ENCODE measurements at places on chromosomes 4 and X. TPM values are rescaled to one million over a fixed set of nuclear protein-coding genes. Genes with fewer than 3 reads are reported as not detected.

GRCh38 chr4:24858550-24858949, 54.3 kb downstream of the CCDC149 start:
- DNase-seq, result no peak

DNA sequence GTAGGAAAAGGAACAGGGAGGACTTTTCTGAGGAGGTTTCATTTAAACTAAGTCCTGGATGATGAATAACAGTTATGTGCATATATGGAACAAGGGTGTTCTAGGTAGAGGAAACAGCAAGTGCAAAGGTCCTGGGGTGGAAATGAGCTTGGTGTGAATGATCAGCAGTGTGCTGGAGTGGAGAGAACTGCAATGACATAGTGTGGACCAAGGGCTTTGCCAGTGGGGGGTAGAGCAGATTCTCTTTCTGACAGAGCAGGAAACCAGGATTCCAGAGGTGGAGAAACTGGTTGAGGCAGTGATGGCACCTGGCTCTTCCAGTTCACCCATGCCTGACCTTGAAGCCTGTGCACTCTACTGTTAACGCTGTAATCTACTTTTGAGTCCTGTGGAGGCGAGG, 1.7 kb downstream of the PPP1R3F start:
- no peak for DNase-seq

DNA sequence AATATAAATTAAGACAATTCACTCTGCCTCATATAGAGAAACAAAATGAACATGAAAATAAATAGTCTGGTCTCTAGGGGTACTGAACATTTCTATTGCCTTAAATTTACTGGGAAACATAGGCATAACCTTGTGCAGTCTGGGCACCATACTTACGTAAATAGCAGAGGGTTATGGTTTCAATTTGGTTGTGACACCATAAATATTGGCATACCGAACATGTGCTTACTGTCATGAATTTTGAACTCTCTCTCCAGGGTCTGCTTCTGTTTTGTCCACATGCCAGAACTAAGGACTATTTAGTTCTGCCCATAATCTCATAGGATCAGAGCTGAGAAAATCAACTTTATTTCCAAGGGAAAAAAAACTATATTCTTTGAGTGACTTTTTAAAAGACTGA, 17.6 kb downstream of the PDGFC start:
- no peak for DNase-seq

DNA sequence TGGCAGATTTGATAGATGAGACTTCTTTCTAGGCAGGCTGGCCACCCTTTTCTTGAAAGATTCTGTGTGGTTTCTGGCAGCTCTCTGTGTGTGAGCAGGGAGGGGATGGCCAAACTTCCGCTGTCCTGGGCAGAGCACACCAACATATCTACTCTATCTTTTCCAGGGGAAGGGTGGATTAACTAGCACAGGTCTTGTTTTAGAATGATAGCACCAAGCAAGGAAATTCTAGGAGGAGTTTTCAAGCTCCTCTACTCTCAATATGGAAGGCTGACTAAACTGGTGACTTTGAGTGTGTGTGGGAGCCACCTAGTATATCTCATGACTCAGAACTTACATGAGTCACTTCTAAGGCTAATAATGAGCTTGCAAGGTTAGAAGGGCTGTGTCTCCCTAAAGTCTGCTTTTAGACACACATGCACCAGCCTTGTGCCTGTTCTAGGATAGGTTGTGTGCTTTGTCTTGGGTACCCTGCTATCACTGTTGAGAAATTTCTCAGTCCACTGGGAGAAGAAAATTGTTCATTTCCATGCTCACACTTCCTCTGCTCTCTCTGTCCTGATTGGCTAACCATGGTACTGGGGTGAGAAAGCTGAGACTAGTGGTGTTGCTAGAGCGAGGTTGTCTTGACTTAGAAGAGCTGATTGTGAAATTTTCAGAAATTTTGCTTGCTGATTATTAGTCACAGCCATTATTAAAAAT, 72.9 kb downstream of the YIPF6 start:
- no peak for DNase-seq

- DNase-seq, result no peak
Observed at GRCh38 chrX:8988446-8988845, 45.5 kb downstream of the FAM9B start.

GRCh38 chr4:88967883-88968331, 89.1 kb downstream of the FAM13A start:
- DNase-seq, result no peak

- DNase-seq, result no peak
Observed at GRCh38 chr4:172631832-172632231, 536.8 kb upstream of the GALNT7 start.

GRCh38 chr4:147117431-147117830, 171.8 kb upstream of the TTC29 start:
- no peak for DNase-seq

GRCh38 chr4:185204238-185204910, 574 bp upstream of the CFAP97 start:
- DNase-seq, result peak; percentile 24

- DNase-seq, result no peak
Observed at GRCh38 chrX:14508025-14508690, 21.2 kb upstream of the GLRA2 start.

GRCh38 chr4:149264093-149264733, 551.4 kb downstream of the IQCM start:
- peak; percentile 55 for DNase-seq

- DNase-seq, result no peak
Observed at GRCh38 chr4:111037591-111038360, 414.9 kb upstream of the PITX2 start.

GRCh38 chr4:8289151-8289750, 19.7 kb downstream of the HTRA3 start:
- no peak for DNase-seq

- DNase-seq, result no peak
Observed at GRCh38 chrX:54894159-54894558, 26.5 kb upstream of the TRO start.

- DNase-seq, result no peak
Observed at GRCh38 chrX:17560385-17560784, 176.9 kb upstream of the SCML1 start.

- DNase-seq, result peak; percentile 54
Observed at GRCh38 chrX:102835504-102836146, 101.4 kb upstream of the RAB40AL start.

- DNase-seq, result no peak
Observed at GRCh38 chr4:173169178-173169427, 492 bp downstream of the GALNT7 start.

- peak; percentile 24 for DNase-seq
Observed at GRCh38 chr4:73599182-73599581, 21.1 kb downstream of the RASSF6 start.

DNA sequence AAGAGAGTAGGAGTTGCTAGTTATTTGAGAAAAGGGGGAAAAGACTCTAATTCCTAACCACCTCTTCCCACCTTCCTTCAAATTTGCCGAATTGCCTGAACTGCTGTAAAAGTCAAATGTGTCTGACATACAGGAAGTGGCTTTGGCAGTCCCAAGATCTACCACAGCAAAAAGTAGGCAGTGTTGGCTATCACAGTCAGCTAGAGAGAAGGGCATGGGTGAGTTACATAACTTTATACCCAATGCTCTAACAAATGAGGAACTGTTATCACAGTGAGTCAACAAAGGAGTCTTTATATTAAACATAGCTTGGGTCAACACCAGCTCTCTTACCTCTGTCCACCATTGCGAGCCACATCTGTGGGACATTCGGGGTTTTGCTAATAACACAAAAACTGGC, 2.4 kb upstream of the MBNL3 start:
- DNase-seq, result no peak

GRCh38 chrX:129957241-129958082, 25.0 kb upstream of the BCORL1 start:
- DNase-seq, result peak; percentile 18

DNA sequence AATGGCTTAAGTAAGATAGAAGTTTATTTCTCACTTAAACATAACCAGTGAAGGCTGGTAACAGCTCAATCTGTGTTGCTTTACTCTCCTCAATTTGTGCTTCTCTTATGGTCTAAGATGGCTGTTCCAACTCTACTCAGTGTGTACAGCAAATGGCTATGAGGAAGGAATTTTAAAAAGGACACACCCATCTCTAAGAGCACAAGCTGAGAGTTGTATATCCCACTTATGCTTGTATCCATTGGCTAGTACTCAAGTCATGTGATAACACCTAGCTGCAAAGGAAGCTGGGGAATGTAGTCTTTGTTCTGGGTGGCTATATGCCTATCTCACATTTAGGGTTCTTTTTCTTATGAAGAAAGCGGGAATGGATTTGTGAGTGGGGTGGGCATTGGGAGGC, 63.3 kb downstream of the GPAT3 start:
- peak; percentile 22 for DNase-seq

NEUROG2 gene
- not detected for polyA plus RNA-seq

CAPN6 gene
- not detected for polyA plus RNA-seq

KLHL5 gene
- polyA plus RNA-seq, result 23.0 TPM

PRSS12 gene
- 0.22 TPM for polyA plus RNA-seq

GUCY1B1 gene
- 1.7 TPM for polyA plus RNA-seq

CPE gene
- 2.2 TPM for polyA plus RNA-seq

DRP2 gene
- polyA plus RNA-seq, result 0.13 TPM

SGMS2 gene
- 33.2 TPM for polyA plus RNA-seq

FREM3 gene
- 0.10 TPM for polyA plus RNA-seq

DCX gene
- not detected for polyA plus RNA-seq

KIAA1210 gene
- not detected for polyA plus RNA-seq

ARSD gene
- polyA plus RNA-seq, result 15.5 TPM

Measured in endothelial cell of umbilical vein (primary cell).